ENCODE measurements at places on chromosomes 2 and 18.

- DNase-seq, result no peak
Observed at GRCh38 chr2:233938676-233939370, 21.6 kb downstream of the TRPM8 start.

- no peak for DNase-seq
Observed at GRCh38 chr2:47058003-47058931, 96.8 kb downstream of the STPG4 start.

DNA sequence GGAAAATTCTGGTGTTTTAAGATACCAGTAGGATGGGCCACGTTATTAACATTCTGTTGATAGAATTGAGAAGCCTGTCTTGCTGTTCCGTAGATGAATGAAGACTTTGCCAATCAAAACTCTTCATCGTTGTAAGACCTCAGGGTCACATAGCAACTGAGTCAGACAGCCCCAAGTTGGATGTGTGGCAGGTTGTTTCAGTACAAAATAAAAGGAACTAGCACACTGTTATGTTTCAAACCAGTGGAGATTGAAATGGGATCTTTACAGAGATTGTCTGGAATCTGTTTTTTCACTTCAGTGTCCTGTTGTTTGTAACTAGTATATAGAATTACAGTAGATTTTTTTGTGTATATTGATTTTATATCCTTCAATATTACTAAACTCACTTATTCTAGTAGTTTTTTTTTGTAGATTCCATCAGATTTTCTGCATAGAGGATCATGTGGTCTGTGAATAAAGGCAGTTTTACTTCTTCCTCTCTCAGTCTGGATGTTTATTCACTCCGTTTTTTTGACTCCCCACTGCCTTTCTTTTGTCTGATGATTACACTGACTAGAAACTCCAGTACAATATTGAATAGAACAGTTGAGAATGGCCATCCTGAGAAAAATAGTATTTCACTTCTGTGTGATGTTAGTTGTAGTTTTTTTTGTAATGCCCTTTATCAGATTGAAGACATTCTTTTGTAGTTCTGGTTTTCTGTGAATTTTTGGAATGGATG is 22.7 kb downstream of the EPC2 start:
- DNase-seq, result no peak

GRCh38 chr2:100818606-100819369 is 1.2 kb upstream of the NPAS2 start:
- no peak for DNase-seq

- no peak for DNase-seq
Observed at GRCh38 chr2:239747274-239747673, 277.9 kb downstream of the NDUFA10 start.

- DNase-seq, result no peak
Observed at GRCh38 chr18:62812876-62813275, 97.5 kb downstream of the PHLPP1 start.

DNA sequence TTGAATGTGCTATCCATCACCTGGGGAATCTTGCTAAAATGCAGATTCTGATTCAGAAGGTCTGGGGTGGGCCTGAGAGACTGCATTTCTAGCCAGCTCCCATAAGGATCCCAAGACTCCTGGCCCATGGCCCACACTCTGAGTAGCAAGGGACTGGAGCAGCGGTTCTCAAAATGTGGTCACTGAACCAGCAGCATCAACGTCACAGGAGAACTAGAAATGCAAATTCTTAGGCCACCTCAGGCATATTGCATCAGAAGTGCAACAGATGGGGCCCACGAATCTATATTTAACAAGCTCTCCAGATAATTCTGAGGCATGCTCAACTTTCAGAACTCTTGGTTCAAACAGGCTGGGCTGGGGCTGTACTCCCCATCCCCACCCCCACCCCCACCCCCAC is 74.6 kb downstream of the DHRS9 start:
- no peak for DNase-seq

DNA sequence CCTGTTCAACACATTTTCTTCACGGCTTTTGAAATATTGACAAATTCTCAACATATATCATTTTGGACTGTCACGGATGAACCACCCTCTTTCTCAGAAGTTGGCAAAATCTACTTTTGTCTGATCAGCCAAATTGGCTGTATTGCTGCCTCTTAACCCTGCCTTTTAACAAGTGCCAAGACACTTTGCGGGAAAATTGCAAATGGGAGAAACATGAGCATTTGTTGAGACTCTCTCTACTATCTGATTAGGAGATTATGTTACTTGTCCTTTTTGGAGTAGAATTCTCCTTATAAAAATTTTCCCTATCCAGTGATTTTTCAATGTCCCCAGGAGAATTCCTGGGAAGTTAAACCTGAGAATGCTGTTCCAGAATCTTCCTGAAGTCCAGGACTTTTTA is 256.2 kb upstream of the ZSWIM2 start:
- DNase-seq, result no peak

- DNase-seq, result no peak
Observed at GRCh38 chr2:127719301-127720218, 18.3 kb downstream of the SFT2D3 start.

- no peak for DNase-seq
Observed at GRCh38 chr2:190835303-190835930, 45.2 kb upstream of the GLS start.

DNA sequence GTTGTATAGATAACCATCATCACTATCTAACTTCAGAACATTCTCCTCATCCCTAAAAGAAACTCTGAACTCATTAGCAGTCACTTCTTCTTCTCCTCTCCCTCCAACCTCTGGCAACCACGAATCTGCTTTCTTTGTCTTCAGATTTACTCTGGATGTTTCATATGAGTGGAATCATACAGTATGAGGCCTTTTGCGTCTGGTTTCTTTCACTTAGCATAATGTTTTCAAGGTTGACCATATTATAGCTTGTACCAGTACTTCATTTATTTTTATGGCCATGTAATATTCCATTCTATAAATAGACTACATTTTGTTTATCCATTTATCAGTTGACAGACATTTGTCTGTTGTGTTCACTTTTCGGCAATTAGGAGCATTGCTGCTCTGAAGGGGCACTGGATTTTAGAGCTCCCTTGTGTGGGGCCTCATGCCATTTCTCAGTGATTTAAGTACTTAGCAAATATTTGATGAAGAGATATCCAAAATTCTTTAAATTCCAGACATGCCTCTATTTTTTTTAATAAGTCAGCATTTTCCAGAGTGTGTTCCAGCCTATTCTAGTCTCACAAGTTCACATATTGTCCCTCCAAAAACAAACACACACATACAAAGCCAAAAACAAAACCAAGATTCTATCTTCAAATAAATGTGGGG is 22.5 kb upstream of the MAP3K20 start:
- no peak for DNase-seq

- no peak for DNase-seq
Observed at GRCh38 chr2:189698020-189698887, 23.8 kb downstream of the ANKAR start.

- DNase-seq, result no peak
Observed at GRCh38 chr2:99240431-99240830, 15.0 kb downstream of the LYG2 start.

GRCh38 chr2:207097278-207097677 is 68.5 kb downstream of the KLF7 start:
- DNase-seq, result no peak

DNA sequence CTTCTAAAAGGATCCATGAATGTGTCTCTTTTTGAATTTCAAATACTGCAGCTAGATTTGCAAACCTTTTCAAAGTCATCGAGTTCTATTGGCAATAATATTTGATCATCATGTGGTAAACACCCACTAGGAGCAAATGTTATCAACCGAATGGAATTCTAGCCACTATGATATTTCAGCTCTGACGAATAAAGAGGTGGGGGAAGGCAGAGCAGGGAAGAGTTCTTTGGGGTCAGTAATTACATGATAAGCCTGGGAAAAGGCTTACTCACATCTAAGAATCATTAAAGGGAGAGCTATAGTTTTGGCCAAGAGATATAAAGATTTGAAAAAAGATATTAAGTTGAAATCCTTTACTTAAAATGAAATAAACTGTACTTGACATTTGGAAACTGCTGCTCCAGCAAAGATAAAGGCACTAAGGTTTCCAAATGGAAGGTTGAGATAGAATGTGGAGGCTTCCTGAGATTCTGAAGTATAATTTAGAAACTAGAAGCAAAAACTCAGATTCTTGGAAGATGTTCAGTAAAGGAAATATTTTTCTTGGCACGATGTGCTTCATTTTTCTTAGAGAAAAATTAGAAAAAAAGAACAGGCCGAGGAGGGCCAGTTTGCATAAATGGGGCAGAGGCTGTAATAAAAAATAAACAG is 104.7 kb upstream of the ARHGAP28 start:
- DNase-seq, result no peak

DNA sequence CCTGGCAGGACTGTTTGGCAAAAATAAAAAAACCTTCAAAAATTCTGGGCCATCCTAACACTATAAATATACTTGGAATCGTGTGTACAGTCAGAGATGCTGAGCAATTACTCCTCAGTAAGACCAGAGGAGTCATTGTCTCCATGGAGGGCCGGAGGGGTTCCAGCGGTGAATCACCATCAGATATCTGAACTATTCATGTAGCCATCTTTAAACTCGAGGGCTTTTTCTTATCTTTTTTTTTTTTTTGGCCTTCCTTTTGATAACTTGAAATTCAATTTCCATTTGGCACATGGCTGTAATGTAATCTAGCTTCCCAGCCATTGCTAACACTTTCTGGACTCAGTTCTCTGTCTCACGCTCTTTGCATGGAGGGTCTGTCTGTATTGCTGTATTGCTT is 7.4 kb upstream of the FHL2 start:
- DNase-seq, result no peak

DNA sequence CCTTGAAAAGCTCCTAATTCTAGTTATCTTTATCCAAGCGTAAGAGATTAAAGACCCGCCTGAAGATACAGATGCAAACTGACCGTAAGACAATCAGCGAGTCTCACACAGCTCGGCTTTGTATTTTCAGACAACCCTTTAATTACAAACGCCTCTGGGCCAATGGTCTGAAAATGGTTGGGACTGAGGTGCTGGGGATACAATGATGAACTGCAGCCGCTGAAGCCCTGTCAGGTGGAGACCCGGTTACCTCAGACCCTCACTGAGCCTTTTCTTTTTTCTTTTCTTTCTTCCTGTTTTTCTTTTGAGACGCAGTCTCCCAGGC is 715 bp upstream of the CFAP36 start:
- DNase-seq, result no peak

- peak; percentile 83 for DNase-seq
Observed at GRCh38 chr2:191020221-191020741, 6.3 kb upstream of the STAT1 start.

GRCh38 chr18:69935319-69936190 is 12.1 kb downstream of the CD226 start:
- peak; percentile 58 for DNase-seq

DNA sequence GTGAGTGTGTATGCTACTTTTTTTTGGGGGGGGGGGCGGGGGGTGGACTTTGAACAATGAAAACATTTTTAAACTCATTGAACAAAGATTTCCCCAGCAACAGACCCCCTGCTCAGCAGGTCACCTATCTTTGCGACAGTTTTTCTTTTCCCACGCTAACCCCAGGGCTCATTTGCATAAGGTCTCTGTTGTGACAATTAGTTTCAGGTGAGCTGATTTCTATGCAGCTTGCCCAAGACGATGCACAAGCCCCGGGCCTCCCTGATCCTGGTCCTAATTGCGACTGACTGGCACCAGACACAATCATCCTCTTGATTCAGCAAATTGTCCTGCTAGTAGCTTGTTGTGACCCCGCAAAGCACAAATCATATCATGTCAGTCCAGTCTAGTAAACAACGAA is 40.3 kb downstream of the ZEB2 start:
- DNase-seq, result no peak

DNA sequence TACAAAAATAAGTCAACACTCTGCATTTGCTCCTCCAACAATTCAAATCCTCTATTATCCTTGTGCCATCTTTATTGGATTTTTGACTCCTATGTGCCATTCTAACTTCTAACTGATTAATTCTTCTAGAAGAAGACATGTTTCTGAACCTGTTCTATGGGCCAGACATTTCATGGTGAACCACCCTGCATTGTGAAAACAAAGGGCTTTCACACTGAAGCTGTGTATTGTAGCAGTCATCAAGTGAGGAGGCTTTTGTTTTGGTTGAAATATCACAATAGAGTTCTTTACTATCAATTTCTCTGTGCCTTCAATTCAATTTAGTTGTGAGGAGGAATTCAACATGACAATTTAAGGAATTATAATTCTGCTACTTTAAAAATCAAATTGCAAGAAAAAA is 357.9 kb downstream of the PLCL1 start:
- DNase-seq, result no peak

GRCh38 chr18:73577365-73577764 is 570.3 kb downstream of the FBXO15 start:
- DNase-seq, result no peak

DNA sequence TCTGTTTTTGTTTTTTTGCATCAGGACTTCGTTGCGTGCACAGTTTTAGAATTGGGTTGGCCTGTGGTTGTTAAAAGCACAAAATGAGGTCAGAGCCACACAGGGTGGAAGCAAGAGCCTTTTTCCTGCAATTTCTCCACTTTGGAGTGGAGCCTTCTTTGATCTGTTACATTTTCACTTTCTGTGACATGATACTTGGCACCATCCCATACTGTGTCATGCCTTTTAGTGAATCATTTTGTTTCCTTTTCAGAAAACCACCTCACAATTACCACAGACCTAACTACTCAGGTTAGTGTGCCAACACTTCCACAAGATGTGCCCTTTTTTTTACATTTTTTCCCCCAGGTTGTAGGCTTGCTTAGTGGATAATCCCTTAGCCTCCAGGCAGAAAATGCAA is 32.5 kb downstream of the MERTK start:
- DNase-seq, result no peak

DNA sequence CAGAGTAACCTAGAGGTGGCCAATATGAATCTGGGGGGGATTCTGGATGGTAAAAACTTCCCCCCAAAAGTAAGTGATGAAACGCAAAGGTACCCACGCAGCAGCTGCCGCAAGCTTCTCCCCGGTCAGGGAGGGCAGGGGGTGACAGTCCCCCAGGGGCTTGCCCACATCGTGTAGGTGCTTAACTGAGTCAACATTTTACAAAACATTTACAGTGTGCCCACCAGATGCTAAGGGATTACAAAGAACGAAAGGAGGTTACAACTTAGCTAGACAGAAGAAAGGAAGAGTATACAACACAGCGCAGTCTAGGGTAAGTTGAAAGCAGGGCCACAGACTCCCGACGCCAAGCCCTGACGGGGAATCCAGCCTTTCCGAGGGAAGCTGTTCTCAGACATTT is 45.6 kb downstream of the LPIN2 start:
- no peak for DNase-seq

GRCh38 chr2:86510436-86510933 is 52.8 kb downstream of the CHMP3 start:
- no peak for DNase-seq
